ENCODE measurements at places on chromosomes 6 and 20.

GRCh38 chr20:5349448-5349847 is 32.7 kb upstream of the PROKR2 start:
- no peak for DNase-seq

GRCh38 chr20:45426320-45427016 is 10.5 kb downstream of the PIGT start:
- DNase-seq: no peak

DNA sequence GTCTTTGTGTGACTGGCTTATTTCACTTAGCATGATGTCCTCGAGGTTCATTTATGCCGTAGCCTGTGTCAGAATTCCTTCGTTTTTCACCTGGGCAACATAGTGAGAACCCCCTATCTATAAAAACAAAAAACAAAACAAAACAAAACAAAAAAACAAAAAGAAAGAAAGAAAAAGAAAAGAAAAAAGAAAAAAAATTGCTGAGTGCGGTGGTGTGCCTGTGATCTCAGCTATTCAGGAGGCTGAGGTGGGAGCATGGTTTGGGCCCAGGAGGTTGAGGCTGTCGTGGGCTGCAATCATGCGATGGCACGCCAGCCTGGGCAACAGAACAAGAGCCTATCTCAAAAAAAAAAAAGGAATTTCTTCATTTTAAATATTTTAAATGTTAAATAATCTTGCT is 38.4 kb downstream of the VEGFA start:
- no peak for DNase-seq

- no peak for DNase-seq
These were observed 31.2 kb downstream of the NUS1 start for GRCh38 chr6:117706504-117706903.

DNA sequence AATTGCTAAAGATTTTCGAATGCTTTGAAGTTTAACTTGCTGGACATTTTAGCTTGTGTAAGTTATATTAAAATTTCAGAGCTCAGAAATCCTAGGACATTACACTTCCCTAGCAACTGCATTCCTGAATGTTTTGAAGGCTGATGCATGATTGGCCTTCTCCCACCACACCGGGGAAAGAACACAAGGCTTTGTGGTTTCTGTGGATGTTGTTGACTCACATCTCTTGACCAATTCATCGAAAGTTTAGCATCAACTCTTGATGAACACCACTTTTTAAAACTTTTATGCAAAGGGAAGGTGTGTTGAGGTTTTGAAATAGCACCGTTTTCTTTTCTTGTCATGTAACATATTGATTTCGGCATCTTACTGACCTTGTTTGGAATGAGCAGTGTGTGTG is 81.1 kb downstream of the RIMS1 start:
- DNase-seq: no peak

DNA sequence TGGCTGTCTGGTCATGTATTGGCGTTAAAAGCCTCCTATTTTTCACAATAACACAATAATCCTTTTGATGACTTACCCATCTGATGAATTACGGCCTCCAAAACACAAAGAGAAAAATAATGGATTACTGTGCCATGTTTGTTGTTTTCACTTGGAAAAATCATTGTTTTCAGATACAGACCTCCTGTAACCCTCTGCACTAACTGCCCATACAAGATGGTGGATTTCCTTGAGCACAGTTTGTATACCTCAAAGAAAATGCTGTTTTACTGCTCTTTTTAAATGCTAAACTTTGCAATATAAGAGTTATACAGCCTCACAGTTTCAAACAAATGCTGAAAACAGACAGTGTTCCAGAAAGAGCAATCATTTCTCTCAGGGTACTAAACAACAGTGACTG is 61.0 kb downstream of the SMLR1 start:
- no peak for DNase-seq

GRCh38 chr20:8646716-8647115 is 422.2 kb upstream of the PLCB4 start:
- DNase-seq: no peak

DNA sequence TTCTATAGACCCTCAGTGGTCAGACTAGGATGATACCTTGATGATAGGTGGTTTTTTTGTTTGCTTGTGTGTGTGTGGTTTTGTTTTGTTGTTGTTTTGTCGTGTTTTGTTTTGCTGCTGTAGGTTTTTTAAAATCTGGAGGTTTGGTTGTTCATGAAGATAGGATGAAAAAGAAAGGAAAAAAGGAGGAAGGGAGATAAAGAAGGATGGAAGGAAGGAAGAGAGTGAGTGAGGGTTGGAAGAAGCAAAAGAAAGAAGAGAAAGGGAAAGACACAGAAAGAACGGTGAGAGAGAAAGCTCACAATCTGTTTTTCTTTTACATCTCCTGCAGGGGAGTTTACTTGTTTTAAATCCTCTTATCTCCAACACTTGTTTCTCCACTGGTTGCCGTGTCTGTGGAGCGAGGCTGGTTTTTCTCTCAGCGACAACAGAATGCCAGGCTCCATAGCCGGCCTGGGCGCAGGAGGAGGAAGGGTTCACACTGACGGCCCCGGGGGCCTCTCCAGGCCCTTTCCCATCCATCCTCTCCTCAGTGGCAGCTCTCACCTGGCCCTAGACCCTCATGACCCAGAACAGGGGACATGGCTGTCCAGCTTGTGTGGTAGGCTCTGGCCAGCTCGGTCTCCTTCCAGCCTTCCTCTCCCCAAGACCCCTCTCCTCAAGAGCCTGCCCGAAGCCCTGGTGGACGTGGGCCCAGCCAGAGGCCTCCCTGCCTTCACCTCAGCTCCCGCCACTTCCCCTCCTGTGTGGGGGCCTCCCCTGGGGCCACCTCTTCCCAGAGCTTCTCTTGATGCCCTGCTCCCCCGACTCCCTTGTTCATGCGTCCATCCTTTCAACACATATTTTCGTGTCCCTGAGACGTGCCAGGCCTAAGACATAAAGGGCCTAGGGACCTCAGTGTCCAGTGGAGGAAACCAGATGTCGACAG is 168.4 kb downstream of the VEGFA start:
- no peak for DNase-seq

GRCh38 chr6:5936140-5936539 is 70.6 kb downstream of the NRN1 start:
- no peak for DNase-seq

DNA sequence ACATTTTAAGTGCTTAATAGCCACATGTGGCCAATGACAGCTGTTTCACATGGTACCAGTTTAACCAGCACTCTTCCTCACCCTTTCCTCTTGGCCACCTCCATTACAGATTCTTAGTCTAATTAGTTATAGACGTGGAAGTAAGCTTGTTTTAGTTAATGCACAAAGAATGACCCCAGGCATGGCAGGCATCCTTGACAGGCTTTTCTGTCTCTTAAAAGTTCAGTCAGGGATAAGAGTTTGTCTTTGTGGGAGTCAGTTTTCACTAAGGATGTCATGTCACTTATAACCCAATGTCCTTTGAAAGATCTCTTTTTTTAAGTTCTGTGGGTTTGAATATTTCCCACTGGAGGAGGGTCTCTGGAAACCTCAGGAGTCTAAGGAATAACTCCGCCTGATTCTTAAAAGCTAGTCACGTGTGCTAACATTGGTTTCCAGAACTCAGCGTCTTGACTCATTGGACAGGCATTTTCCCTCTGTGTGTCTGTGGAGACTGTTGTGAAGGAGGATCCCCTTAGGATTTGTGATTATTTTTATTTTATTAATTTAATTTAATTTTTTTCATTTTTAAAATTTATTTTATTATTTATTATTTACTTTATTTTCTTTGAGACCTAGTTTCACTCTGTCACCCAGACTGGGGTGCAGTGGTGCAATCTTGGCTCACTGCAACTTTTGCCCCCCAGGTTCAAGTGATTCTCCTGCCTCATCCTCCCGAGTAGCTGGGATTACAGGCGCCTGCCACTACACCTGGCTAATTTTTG is 171.4 kb downstream of the ZFAND3 start:
- DNase-seq: no peak

DNA sequence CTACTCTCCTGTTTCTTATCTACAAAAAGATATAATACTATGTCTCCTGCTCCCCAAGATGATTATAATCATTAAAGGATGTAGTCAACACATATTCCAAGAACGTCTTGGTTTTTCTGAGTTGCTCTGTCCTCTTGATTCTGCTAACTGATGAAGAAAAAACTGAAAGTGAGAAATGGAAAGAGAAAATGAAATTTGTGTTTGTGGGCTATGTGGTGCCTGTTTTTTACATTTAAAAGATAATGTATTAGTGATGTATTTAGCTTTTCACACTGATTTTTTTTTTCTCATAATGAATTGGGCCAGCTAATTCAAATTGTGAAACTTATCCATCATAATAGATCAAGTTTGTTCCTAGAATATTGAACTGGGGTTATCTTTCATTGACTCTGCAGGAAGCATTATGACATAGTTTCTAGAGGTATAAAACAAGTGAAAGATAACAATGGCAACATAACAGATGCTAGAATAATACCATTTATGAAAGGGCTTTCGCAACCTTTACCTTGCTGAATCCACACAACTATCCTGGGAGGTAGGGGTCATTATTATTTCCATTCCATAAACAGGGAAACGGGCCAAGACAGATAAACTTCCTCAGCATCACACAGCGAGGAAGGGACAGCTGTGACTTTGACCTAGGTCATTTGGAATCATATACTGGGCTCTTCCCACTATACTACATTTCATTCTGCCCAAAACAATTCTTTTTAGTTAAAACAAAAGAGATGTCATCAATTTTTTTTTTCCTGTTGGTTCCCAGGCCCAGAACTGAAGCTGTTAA is 336.7 kb downstream of the GJA1 start:
- DNase-seq: no peak

GRCh38 chr20:48875233-48875913 is 46.1 kb upstream of the ARFGEF2 start:
- no peak for DNase-seq

- no peak for DNase-seq
These were observed 437.1 kb downstream of the UTRN start for GRCh38 chr6:144722154-144722737.

DNA sequence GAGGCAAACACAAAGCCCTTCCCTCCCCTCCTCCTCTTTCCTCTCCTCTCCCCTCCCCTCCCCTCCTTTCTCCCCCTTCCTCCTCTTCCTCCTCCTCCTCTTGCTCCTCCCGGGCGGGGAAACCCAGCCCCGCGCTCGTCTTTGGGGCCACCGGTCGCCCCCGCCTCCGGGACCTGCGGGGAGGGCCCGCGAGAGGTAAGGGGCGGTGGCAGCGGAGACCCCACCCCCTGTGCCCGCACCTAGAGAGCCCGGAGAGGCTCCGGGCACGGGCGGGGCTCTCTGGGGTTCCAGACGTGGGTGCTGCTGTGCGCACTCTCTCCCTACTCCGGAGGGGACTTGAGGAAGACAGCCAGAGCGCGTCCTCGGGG is at the start of gene RIN2:
Gene RIN2 (plus strand): TSS at position 126 of the 368 bp plus-strand sequence. CDS start 131,344 bp downstream, outside the sequence.
- no peak for DNase-seq

DNA sequence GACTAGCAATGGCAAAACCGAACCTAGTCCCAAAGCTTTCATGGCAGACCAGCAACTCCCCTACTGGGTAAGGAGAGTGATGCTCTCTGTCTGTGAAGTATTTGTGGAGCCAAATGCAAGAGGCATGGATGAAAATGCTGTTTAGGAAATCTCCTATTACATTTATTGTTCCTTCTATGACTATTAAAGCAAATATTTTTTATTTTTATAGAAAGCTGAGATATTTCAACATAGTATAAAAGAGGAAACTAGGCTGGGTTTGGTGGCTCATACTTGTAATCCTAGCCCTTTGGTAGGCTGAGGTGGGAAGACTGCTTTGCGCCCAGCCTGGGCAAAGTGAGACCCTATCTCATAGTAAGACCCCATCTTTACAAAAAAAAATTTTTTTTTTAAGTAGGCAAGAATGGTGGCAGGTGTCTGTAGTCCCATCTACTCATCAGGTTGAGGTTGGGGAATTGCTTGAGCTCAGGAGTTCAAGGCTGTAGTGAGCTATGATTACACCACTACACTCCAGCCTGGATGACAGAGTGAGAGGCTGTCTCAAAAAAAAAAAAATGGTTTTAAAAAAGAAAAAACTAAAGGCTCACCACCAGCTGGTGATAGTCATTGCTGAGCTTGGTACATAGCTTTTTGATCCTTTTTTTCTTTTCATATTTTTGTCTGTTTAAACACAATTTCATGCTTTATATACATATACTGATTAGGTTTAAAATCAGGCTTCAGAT is 11.3 kb downstream of the KDM1B start:
- no peak for DNase-seq

- no peak for DNase-seq
These were observed 386.8 kb upstream of the JAG1 start for GRCh38 chr20:11060423-11061185.

- no peak for DNase-seq
These were observed 161.0 kb upstream of the PRND start for GRCh38 chr20:4560667-4561066.
